Activated naive CD8-positive, alpha-beta T cell treated with anti-CD3 and anti-CD28 coated beads for 36 hours (primary cell): ENCODE measurements at places on chromosomes 7 and 10. TPM values are rescaled to one million over a fixed set of nuclear protein-coding genes. Genes with fewer than 3 reads are reported as not detected.

The GJD4 gene
- total RNA-seq: not detected

The ACTL6B gene
- not detected for total RNA-seq

The TRIM50 gene
- not detected for total RNA-seq

The EBF3 gene
- total RNA-seq: not detected

The PNLIPRP2 gene
- total RNA-seq: not detected

DNA sequence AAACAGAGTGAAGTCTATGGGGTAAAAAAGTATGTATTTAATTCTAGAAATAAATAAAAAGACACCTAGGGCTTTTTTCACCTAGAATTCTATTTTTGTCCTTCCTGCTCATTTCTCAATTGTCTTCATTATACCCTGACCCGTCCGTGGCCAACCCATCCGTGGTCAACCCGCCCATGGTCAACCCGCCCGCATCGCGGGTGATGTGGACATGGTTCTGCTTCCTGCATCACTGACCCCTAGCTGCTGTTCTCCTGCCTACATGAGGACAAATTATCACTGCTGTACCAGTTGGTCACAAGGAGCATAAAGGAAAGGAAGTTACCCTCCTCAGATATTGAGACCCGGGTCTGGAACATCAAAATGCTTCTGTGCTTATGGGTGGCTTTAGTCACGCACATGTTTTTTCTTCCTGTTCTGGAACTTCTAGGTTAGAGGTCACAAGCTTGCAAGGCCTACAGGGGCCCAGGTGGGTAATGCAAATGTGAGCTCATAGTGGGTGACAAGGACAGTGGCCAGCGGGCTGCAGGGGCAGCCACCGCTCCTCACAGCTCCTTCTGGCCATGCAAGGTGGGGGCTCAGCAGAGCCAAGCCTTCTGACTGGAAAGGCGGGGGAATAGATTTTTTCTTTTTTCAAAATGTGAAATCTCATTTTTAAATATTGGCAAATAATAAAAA lies 15.5 kb downstream of the CAMK2G start:
- H3K4me3 ChIP-seq: peak overlapping the region; percentile 51
- DNase-seq: no peak
- H3K27me3 ChIP-seq: no peaks in the 10 kb centered on the region
- peaks cover 23% of the 10 kb centered on the region for H3K36me3 ChIP-seq
- H3K4me1 ChIP-seq: peaks cover 71% of the 10 kb centered on the region
- peak overlapping the region; percentile 86 for H3K27ac ChIP-seq

DNA sequence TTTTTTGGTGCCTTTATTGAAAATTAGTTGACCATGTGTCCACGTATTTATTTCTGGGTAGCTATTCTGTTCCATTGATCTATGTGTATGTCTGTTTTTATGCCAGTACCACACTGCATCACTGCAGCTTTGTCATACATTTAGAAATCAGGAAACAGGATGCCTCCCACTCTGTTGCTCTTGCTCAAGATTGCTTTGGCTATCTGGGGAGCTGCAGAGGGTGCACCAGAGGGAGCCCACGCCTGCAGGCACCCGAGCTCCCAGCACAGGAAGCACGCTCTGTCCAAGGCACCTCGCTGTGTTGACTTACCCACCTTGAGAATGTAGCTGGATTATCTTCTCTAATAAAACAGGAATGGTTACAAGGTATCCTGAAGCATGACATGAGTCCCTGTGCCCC lies 301.7 kb downstream of the TCERG1L start:
- H3K27ac ChIP-seq: no peak overlapping the region
- DNase-seq: no peak
- no peak overlapping the region for H3K4me3 ChIP-seq

GRCh38 chr10:102660888-102661657 lies 16.8 kb downstream of the TRIM8 start:
- peak; percentile 83 for DNase-seq
- H3K4me3 ChIP-seq: peak overlapping the region; percentile 67
- H3K27me3 ChIP-seq: no peaks in the 10 kb centered on the region
- peaks cover 2% of the 10 kb centered on the region for H3K36me3 ChIP-seq

DNA sequence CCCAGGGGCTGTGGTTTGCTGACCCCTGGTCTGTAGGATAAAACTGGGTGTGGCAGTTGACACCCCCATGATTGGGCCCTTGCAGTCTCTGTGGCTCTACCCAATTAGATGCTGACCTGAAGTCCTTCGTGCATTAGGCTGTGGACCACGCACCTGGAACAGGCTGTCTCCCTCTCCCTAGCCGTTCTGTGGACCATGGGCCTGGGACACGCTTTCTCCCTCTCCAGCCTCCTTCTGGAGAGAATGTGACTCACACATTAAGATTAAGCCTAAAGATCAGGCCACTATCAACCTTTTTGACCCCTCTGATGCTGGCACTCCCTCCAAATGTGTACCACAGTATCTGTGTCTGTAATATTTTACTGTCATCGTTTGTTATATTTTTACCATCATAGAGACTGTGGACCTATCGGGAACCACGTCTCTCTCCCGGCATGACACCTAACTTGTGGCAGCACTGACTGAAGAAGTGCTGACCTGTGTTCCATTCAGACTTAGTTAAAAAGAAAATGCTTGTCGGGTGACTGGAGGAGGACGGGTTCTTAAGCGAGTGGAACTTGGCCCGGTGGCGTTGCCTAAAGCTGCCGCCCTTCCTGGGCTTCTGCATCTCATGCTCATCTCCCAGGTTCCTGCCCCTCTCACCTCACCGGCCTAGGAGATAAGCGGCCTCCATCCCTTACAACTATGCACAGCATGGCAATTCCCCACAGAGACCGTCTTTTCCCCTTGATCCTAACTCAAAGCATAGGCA lies 92.8 kb downstream of the WDR37 start:
- H3K27me3 ChIP-seq: peaks cover 15% of the 10 kb centered on the region
- peaks cover 3% of the 10 kb centered on the region for H3K36me3 ChIP-seq

- H3K27me3 ChIP-seq: peaks cover 7% of the 10 kb centered on the region
- no peak overlapping the region for H3K4me3 ChIP-seq
- H3K36me3 ChIP-seq: no peaks in the 10 kb centered on the region
- no peak for DNase-seq
- H3K4me1 ChIP-seq: peaks cover 13% of the 10 kb centered on the region
Observed at GRCh38 chr10:103545771-103546281, 52.3 kb downstream of the NEURL1 start.

DNA sequence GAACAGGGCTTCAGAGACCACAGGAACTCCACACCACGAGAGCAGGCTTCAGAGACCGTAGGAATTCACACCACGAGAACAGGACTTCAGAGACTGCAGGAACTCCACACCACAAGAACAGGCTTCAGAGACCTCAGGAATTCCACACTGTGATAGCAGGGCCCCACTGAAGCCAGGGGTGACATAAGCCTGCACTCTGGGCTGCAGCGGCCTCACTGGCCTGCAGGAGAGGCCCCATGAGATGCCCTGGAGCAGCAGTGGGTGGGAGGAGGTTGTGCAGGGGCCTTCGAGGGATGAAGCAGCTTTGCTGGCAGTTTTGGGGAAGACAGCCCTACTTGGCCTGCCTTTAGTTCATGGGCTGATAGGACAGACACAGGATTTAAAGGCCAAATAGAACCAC lies 614.7 kb downstream of the PTPRN2 start:
- H3K27ac ChIP-seq: no peak overlapping the region
- H3K4me1 ChIP-seq: no peaks in the 10 kb centered on the region
- H3K27me3 ChIP-seq: no peaks in the 10 kb centered on the region
- DNase-seq: no peak
- no peak overlapping the region for H3K4me3 ChIP-seq

DNA sequence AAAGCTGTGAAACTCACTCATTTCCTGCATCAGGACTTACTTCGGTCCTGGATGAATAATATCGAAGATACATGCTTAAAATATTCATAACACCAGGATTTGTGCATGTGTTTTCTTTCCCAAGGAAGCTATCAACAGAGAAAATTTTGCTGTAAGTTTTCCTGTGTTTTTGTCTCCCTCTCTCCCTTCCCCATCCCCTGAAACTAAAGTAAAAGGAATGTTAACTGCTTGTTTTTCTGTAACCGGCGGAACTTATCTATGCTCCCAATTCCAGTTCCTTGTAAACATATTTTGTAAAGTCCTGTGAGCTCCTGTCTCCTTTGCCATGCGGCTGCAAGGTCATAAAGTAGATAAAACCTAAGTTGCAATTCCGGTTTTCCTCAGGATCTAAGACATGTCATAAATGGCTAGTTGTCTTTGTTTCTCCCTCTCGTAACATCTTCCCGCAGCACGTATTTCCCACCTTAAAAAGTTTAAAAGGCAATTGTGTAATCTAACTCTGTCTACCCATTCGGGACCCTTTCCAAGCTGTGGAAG lies 79.0 kb upstream of the POM121L12 start:
- no peaks in the 10 kb centered on the region for H3K27me3 ChIP-seq
- H3K4me1 ChIP-seq: no peaks in the 10 kb centered on the region
- H3K27ac ChIP-seq: no peak overlapping the region
- H3K4me3 ChIP-seq: no peak overlapping the region

- no peak for DNase-seq
- no peak overlapping the region for H3K4me3 ChIP-seq
- peaks cover 2% of the 10 kb centered on the region for H3K36me3 ChIP-seq
- peaks cover 13% of the 10 kb centered on the region for H3K4me1 ChIP-seq
- no peak overlapping the region for H3K27ac ChIP-seq
Observed at GRCh38 chr10:13816195-13816925, 229.6 kb downstream of the PRPF18 start.

DNA sequence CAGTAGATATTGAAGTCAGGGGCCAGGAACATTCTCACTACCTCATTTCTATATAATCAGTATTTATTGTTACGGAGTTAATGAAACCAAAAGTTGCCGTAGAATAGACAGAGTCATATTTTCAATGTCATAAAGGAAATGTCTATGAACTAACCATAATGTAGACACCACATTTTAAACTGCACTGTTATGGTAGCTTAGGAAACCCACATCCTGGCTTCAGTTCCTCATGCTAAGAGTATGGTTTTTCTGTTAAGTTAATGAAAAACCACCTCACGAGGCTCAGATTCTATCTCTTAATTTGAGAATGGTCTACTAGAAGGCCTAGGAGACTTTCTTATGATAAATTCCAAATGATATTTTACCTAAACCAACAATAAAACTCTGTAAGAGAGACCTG lies 166.5 kb downstream of the TMEM26 start:
- H3K36me3 ChIP-seq: no peaks in the 10 kb centered on the region
- H3K27ac ChIP-seq: peak overlapping the region; percentile 2
- H3K27me3 ChIP-seq: no peaks in the 10 kb centered on the region
- H3K4me3 ChIP-seq: no peak overlapping the region

DNA sequence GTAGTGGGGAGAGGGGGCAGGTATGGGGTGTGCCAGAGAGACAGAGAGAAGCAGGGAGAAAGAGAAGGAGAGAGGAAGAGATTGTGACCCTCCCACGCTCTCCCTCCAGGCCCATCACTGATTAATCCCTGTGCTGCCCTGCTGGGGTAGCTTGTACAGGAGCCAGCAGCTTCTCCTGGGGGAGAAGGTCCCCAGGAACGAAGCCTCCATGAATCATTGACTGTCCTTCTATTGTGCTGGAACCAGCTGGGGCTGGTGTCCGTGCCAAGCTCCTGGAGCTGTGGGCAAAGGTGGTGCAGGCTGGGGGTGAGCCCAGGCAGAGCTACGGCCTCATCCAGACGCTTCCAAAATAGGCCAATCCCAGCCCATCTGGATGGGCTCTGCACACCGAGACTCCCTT lies 20.9 kb downstream of the AQP1 start:
- no peak overlapping the region for H3K4me3 ChIP-seq
- DNase-seq: no peak
- H3K27ac ChIP-seq: no peak overlapping the region
- no peaks in the 10 kb centered on the region for H3K36me3 ChIP-seq
- peaks cover 2% of the 10 kb centered on the region for H3K27me3 ChIP-seq

DNA sequence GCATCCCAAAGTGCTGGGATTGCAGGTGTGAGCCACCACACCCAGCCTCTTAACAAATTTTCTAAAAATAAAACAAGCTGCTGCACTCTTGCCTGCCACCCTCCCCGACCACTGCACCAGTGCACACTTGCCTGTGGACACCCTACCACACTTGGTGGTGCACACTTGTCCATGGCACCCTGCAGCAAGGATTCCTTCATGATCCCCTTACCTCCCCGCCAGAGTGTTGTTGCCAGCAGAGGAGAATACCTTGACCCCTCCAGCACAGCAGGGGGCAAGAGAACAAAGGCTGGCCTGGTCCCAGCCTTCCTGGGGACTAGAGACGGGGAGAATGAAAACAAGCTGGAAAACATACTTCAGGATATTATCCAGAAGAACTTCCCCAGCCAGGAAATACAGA lies 65.9 kb upstream of the KCND2 start:
- H3K27ac ChIP-seq: no peak overlapping the region
- no peaks in the 10 kb centered on the region for H3K36me3 ChIP-seq
- H3K4me1 ChIP-seq: no peaks in the 10 kb centered on the region
- H3K27me3 ChIP-seq: no peaks in the 10 kb centered on the region
- H3K4me3 ChIP-seq: no peak overlapping the region

DNA sequence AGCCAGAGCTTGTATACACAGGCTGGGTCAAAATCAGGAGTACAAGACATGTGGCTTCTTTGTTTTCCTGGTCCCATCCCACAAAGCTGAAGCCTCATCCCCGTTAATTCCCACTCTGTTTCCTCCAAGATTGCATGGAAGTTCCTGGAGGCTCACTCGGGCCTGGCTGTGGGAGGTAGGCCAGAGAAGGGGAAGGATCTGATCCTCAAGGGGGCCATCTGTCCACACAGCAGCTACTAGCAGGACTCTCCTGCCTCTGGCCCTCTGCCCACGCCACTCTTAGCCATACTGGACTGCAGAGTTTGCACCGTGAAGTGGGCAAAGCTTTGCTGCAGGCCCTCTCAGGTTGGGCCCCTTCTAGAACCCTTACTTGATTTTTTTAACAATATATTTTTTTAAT lies 160.6 kb downstream of the FGFR2 start:
- H3K36me3 ChIP-seq: no peaks in the 10 kb centered on the region
- H3K4me1 ChIP-seq: no peaks in the 10 kb centered on the region
- H3K27ac ChIP-seq: no peak overlapping the region
- H3K27me3 ChIP-seq: peaks cover under 1% of the 10 kb centered on the region

GRCh38 chr10:71748671-71749191 lies 24.6 kb downstream of the VSIR start:
- peaks cover 32% of the 10 kb centered on the region for H3K36me3 ChIP-seq
- peak overlapping the region; percentile 75 for H3K4me3 ChIP-seq
- peaks cover 95% of the 10 kb centered on the region for H3K4me1 ChIP-seq
- peak overlapping the region; percentile 99 for H3K27ac ChIP-seq
